Aorta (tissue), 5 donors: ENCODE measurements at places on chromosomes 2 and 18. TPM values are rescaled to one million over a fixed set of nuclear protein-coding genes. Genes with fewer than 3 reads are reported as not detected.

Gene RFTN2
- 8.0 TPM for polyA plus RNA-seq

Gene MROH2A
- not detected for polyA plus RNA-seq

Gene PROC
- polyA plus RNA-seq: 0.26 TPM

Gene ARHGAP15
- 9.8 TPM for polyA plus RNA-seq

Gene FNDC4
- polyA plus RNA-seq: 39.0 TPM

Gene CXXC1
- polyA plus RNA-seq: 33.2 TPM

Gene CD8B
- not detected for polyA plus RNA-seq

Gene SERPINB11
- polyA plus RNA-seq: not detected

Gene ALKAL2
- 5.6 TPM for polyA plus RNA-seq

Gene AFF3
- polyA plus RNA-seq: 0.41 TPM

Gene TTR
- polyA plus RNA-seq: 0.51 TPM

Gene GALNT5
- 0.88 TPM for polyA plus RNA-seq

Gene TCF23
- not detected for polyA plus RNA-seq

Gene ACOXL
- polyA plus RNA-seq: not detected

Gene PTMA
- polyA plus RNA-seq: 1,255 TPM

Gene UPP2
- not detected for polyA plus RNA-seq

Gene DOK6
- 1.2 TPM for polyA plus RNA-seq

Gene OXER1
- polyA plus RNA-seq: 6.2 TPM

Gene CFAP65
- polyA plus RNA-seq: 0.15 TPM

Gene GALNT13
- polyA plus RNA-seq: 1.8 TPM

Gene MYO7B
- 26.3 TPM for polyA plus RNA-seq

Gene RAB27B
- 1.1 TPM for polyA plus RNA-seq

Gene CEP76
- polyA plus RNA-seq: 2.8 TPM

Gene REG3A
- 0.20 TPM for polyA plus RNA-seq

Gene CABYR
- polyA plus RNA-seq: not detected

Gene TYMS
- 1.3 TPM for polyA plus RNA-seq

Gene ZEB2
- 67.6 TPM for polyA plus RNA-seq

Gene NEU2
- polyA plus RNA-seq: not detected

Gene ERBB4
- 1.5 TPM for polyA plus RNA-seq

Gene MBD1
- 24.4 TPM for polyA plus RNA-seq

Gene STARD6
- polyA plus RNA-seq: not detected

Gene NEB
- polyA plus RNA-seq: 2.2 TPM

Gene PTPRN
- not detected for polyA plus RNA-seq

Gene TMEM163
- 0.25 TPM for polyA plus RNA-seq

Gene ALMS1
- polyA plus RNA-seq: 15.2 TPM

Gene EML6
- 0.95 TPM for polyA plus RNA-seq

Gene SKOR2
- not detected for polyA plus RNA-seq

Gene CXCR1
- polyA plus RNA-seq: 0.63 TPM

Gene SALL3
- not detected for polyA plus RNA-seq

Gene DLX2
- not detected for polyA plus RNA-seq

Gene SCN7A
- not detected for polyA plus RNA-seq

Gene DSG4
- not detected for polyA plus RNA-seq

Gene LIMS3
- polyA plus RNA-seq: not detected

Gene RTP5
- not detected for polyA plus RNA-seq

Gene DPP10
- not detected for polyA plus RNA-seq

Gene PDE11A
- 0.03 TPM for polyA plus RNA-seq

Gene FAM124B
- not detected for polyA plus RNA-seq

Gene SCN1A
- polyA plus RNA-seq: not detected

Gene C2orf72
- 0.13 TPM for polyA plus RNA-seq

Gene IL36RN
- not detected for polyA plus RNA-seq
